NCI-H2227 treated with DMSO at 0.1 percent for 48 hours (cell line): ENCODE measurements at places on chromosomes 1 and 21.

DNA sequence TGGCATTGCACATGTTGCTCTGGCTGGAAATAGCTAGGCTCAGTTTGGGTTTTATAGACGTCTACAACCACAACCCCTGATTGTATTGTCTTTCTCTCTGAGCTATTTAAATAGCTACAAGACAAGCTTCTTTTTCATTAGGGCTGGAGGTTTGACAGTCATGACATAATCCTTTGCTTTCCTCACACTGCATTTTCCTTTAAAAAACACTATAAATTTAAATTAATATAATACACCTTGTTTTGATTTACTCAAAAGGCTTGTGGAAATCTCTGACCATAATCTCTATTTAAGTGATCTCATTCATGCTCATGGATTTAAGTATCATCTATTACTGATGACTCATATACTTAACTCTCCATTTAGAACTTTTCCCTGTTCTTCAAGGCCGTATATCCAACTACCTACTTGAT is 50.4 kb upstream of the PTGFR start:
- DNase-seq = no peak

- DNase-seq = no peak
Observed at GRCh38 chr1:161379071-161379470, 11.4 kb upstream of the CFAP126 start.

DNA sequence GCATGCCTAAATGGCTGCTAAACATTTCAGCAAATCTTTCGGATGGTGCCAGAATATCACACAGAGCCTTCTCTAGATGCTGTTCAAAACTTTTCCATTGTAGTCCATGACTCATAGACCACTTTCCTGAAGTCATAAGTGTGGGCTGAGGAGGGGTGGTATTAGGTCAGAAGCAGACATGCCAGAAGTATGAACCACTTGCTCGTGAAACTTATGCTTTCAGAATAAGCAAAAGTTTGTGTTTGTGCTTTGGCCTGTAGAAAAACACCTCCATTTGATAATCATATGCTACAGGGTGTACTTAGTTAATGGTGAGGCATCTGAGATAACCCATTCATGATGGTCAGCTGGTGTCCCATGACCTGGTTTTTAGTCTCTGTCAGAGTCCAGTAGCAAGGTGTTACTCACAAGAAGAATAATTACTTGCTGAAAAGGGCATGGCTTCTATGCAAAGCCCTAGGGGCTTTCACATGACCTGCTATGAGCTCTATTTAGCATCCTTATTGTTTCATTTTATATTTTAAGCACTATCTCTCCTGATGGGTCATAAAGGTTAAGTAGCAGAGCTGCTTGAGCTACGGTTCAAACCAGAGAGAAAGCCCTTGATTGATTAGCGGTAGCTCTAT is 183.1 kb upstream of the IVNS1ABP start:
- DNase-seq = no peak

DNA sequence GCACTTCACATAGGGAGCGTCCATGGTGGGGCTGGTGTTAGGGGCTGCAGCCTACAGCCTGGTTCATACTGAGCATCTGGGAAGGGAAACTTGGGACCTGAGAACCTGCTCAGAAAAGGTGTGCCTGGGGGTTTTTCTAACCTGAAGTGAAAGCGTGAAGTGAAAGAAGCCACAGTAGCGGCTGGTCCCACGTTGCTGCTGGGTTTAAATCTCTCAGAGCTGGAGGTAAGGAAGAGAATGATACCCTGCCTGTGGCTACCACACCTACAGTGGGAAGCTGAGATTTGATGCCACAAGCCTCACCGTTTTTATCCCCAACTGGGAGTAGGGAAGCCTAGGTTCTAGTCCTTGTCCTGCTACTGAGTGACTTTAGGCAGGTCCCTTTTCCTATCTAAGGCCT is 21.0 kb upstream of the FUCA1 start:
- DNase-seq = no peak

- DNase-seq = no peak
Observed at GRCh38 chr1:177360791-177361190, 190.0 kb downstream of the BRINP2 start.
